Left kidney (tissue), 8 donors: ENCODE measurements at places on chromosomes 13 and 19. TPM values are rescaled to one million over a fixed set of nuclear protein-coding genes. Genes with fewer than 3 reads are reported as not detected.

DNA sequence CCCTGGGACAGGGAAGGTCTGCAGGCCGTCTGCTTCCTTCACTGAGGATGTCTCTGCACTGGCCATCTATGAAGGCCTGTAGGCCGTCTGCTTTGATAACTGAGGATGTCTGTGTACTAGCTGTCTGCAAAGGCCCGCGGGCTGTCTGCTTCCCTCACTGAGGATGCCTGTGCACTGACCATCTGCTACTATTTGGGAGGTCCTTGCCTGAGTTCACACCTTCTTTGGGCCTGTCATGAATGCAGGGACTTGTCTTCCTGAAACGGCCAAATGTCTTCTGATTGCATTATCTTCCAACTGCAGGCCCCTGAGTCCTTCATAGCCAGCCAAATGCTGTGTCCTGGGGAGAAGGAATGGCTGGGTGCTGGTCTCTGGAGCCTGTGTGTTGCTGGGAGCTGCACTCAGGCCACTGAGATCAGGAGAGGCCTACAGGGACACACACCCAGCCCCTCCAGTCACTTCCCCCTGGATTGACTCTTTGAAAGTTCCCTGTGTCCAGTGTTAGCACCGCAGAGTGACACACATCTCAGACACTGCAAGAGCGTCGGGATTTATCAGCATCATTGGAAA, 72.9 kb downstream of the TEX29 start:
- no peak for DNase-seq

- DNase-seq: no peak
Measured at GRCh38 chr13:80560609-80561008, 219.7 kb upstream of the SPRY2 start.

GRCh38 chr13:67841071-67841470, 610.9 kb upstream of the PCDH9 start:
- DNase-seq: no peak

GRCh38 chr13:45592758-45593157, 22.8 kb downstream of the ERICH6B start:
- DNase-seq: no peak

- no peak for DNase-seq
Measured at GRCh38 chr13:114049026-114049425, 75.2 kb upstream of the C13orf46 start.

GRCh38 chr19:49415102-49415809, 8.0 kb downstream of the PTH2 start:
- DNase-seq: no peak

DNA sequence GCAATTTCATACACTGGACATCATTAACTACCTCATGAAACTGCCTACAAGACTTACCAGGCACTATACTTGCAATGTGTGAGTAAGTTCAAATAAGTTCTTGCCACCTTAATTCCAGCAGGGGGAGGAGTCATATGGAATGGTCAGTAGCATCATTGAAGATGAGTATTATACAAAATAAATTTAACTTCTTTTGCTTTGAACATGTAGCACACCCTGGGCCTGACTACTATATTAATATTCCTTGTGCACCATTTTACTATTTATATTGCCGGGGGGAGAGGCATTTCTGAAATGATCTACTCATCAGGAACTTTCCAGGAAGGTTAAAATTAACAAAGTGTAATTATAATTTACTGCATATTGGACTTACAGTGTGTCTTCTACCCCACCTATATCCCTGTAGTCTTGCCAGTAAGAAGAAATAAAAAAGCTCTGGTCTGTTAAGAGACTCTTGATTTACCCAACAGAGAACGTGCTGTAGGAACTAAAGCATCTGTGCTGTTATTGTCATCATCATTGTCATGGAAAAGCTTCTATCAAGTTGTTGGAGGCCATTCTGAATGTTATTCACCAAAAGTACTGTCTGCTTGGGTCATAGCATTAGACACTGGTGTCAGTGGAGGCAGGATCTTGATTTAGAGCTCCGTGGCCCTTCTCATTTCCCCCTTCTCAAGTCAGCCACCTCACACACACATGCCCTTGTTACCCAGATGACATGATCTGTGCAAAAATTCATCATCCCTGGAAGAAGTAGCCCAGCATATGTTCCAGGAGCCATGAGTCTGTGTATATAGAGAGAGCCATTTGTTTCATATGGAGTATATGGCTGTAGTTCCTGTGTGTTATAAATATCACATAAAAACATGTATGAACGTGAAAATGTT, 147.1 kb downstream of the MTUS2 start:
- DNase-seq: no peak

The ZNF547 gene
- polyA plus RNA-seq: 7.3 TPM

DNA sequence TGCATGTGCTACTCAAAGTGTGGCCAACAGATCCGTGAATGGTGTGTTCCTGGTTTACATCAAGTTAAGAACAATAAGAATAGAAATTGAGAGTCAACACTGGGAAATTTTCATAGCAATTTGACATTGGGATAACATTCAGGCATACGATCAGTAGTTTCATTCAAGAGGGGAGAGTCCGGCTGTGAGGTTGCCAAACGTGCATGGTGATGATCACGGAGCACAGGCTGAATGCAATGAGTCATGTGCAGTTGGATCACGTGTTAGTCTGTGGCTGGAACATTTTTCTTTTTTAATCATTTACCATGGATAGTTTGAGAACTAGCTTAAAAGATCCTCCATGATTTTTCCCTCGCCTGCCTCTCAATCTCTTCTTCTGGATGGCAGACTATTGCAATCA, 2.5 kb upstream of the DCT start:
- no peak for DNase-seq

The OVOL3 gene
- polyA plus RNA-seq: not detected
